T-helper 17 cell (primary cell): ENCODE measurements at places on chromosomes 13 and 19.
A peak's percentile ranks its signal among the peaks of the same experiment; 100 is the strongest.

GRCh38 chr13:99322297-99323103 is 15.3 kb upstream of the GPR183 start:
- DNase-seq: peak; percentile 28

GRCh38 chr13:92028695-92029094 is 630.3 kb downstream of the GPC5 start:
- DNase-seq: no peak

- no peak for DNase-seq
Observed at GRCh38 chr13:78309497-78310180, 293.7 kb downstream of the POU4F1 start.

- DNase-seq: no peak
Observed at GRCh38 chr13:40518481-40518882, 148.0 kb downstream of the FOXO1 start.

DNA sequence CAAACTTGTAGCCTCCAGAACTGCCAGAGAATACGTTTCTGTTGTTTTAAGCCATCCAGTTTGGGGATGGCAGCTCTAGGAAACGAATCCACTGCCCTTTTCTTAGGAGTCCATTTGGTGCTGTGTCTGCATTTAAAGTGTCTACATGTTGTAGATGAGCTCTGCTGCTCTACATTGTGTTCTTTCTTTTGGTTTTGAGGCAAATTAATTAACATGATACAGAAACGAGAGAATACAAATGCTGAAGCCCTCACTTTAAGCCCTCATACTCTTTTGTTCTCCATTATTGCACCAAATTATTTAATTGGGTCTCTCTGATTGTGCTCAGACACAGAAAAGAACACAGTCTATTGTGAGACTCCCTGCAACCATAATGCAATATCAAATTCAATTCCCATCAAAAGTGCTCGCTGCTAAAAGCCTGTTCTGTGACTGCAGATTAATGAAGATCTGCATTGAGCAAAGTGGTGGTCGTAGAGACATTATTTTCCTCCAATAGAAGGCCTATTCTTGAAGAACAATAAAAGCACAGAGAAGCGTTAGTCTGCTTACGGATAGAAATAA is 166.3 kb upstream of the SOX21 start:
- DNase-seq: no peak

DNA sequence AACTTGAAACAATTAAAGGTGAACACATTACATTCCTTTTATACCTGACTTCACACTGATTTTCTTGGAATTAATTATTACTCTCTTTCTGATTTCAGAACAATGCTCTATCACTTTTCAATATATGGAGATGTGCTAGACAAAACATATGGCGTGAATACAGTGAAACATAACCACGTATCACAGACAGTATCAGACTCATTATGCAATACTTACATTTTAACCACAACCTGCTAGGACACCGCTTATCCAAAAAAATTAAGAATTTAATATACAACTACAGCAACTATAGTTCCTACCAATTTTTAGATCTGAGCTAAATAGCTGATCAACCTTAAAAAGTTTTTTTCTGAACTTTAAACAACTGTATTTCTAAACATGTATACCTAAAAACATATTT is 9.9 kb downstream of the HSPH1 start:
- no peak for DNase-seq

- no peak for DNase-seq
Observed at GRCh38 chr13:98584668-98585397, 7.9 kb upstream of the STK24 start.

DNA sequence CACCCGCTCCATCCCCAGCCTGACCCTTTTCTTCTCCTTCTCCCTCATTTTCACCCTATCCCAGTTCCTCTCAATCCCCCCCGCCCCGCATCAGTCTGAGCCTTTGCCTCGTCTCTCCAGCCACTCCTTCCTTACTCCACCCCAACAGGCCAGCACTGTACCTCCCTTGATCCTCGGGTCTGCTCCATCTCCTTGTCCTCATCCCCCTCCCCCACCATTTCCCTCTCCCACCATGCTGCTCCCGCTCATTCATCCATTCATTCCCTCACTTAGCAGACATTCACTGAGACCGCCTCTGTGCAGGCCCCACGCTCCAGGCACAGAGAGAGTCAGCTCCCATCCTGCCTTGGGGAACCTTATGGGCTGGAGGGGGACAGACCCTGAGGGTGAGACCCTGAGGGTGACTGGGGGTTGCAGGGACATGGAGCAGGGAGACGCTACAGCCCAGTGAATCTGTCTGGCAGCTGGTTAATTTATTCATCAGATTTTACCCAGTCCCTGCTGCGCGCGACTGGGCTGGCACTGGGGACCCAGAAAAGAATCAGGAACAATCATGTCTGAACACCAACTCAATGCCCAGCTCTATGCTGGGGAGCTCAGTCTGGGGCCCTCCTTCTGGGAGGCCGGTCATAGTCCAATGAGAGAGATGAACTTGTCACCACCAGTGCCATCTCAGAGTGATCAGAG is 881 bp downstream of the ARHGAP33 start:
- no peak for DNase-seq
